ENCODE measurements at places on chromosomes 11 and 22.

- DNase-seq = no peak
Observed at GRCh38 chr22:49087716-49088601, 739.7 kb downstream of the BRD1 start.

GRCh38 chr11:112277029-112277428, 16.4 kb upstream of the PLET1 start:
- no peak for DNase-seq

- no peak for DNase-seq
Observed at GRCh38 chr11:28961726-28962125, 853.5 kb downstream of the METTL15 start.

DNA sequence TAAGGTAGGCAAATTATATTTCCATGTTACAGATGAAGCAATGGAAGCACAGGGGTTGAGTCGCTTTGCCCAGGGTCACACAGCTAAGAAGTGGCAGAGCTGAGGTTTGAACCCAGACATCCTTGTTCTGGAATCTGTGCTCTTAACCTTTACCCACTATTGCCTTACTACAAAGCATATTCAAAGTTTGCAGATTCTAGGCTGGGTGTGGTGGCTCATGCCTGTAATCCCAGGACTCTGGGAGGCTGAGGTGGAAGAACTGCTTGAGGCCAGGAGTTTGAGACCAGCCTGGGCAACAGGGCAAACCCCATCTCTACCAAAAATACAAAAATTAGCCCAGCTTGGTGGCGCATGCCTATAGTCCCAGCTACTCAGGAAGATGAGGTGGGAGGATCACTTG, 27.8 kb upstream of the TFIP11 start:
- no peak for DNase-seq

- DNase-seq = no peak
Observed at GRCh38 chr11:47941907-47942558, 38.3 kb upstream of the PTPRJ start.

GRCh38 chr11:126165311-126165720, 46.1 kb downstream of the RPUSD4 start:
- DNase-seq = no peak

DNA sequence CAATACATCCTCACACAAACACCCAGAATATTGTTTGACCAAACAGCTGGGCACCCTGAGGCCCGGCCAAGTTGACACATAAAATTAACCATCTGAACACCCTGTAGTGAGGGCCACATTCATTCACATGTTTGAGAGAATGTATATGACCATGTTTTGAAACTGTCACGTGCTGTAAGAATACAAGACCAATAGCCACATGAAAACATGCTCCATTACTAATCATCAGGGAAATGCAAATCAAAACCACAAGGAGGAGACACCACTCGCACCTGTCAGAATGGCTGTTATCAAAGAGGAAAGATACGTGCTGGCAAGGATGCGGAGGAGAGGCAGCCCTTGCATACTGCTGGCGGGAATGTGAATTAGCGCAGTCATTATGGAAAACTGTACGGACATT, 38.3 kb upstream of the IGSF9B start:
- DNase-seq = no peak

Data from fibroblast of skin of back (primary cell).